Adipocyte (in vitro differentiated cells): ENCODE measurements at places on chromosomes 3 and 15.
A peak's percentile ranks its signal among the peaks of the same experiment; 100 is the strongest.

- DNase-seq, result no peak
Observed at GRCh38 chr3:172213200-172213599, 173.8 kb downstream of the FNDC3B start.

- DNase-seq, result peak; percentile 76
Observed at GRCh38 chr3:106457281-106458180, 588.7 kb upstream of the CBLB start.

GRCh38 chr3:187960820-187961219 is 193.1 kb upstream of the LPP start:
- DNase-seq, result peak; percentile 79

GRCh38 chr3:117726776-117727175 is 1017.2 kb downstream of the TUSC7 start:
- peak; percentile 12 for DNase-seq

GRCh38 chr3:19931767-19932188 is 2.2 kb downstream of the EFHB start:
- DNase-seq, result no peak

GRCh38 chr15:87631093-87631492 is 625.4 kb downstream of the NTRK3 start:
- DNase-seq, result no peak

DNA sequence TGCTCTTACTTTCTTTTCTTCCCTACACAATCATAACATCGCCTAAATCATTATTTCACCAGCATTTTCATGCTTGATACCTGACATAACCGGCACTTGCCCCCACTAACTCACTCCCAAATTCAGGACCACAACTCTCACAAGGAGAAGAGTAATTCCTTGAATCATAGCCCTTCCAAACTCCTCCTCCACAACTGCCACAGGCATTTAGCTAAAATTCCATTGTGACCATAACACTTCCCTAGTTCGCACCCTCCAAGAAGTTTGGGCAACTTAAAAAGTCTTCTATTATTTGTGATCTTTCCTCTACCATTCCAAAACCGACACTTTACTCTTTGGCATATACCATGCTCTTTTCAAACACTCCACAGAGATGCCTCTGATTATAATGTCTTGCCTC is 59.4 kb upstream of the XRN1 start:
- DNase-seq, result no peak

GRCh38 chr15:89672221-89673164 is 6.7 kb downstream of the PLIN1 start:
- DNase-seq, result peak; percentile 67

DNA sequence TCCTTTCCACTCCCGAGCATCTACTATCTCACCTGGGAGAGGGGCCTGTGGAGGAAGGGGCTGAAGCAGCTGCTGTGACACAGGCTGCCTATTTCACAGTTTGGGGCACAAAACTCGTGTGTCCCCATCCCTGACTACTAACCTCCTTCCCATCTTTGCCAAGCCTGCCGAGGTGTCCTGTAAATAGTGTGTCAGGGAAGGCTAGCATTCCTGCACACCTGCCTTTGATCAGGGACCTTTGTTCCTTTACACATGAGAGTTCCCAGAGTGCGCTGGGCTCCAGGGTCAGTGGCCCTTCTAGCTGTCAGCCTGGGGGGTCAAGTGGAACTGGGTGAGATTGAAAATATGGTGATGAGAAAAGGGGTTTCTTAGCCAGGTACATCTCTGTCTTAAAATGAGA is 13.0 kb upstream of the TF start:
- DNase-seq, result no peak

- DNase-seq, result peak; percentile 30
Observed at GRCh38 chr15:76903251-76903681, 1.9 kb downstream of the SCAPER start.

- no peak for DNase-seq
Observed at GRCh38 chr3:98272126-98272525, 8.1 kb downstream of the OR5H6 start.

GRCh38 chr3:60079076-60079475 is 1029.3 kb upstream of the CFAP20DC start:
- no peak for DNase-seq

GRCh38 chr3:112803467-112803866 is 43.2 kb downstream of the CD200R1L start:
- DNase-seq, result peak; percentile 37

GRCh38 chr3:39287216-39288164 is 7.7 kb upstream of the CX3CR1 start:
- DNase-seq, result peak; percentile 12

- DNase-seq, result no peak
Observed at GRCh38 chr3:17119201-17120072, 234.7 kb downstream of the PLCL2 start.

DNA sequence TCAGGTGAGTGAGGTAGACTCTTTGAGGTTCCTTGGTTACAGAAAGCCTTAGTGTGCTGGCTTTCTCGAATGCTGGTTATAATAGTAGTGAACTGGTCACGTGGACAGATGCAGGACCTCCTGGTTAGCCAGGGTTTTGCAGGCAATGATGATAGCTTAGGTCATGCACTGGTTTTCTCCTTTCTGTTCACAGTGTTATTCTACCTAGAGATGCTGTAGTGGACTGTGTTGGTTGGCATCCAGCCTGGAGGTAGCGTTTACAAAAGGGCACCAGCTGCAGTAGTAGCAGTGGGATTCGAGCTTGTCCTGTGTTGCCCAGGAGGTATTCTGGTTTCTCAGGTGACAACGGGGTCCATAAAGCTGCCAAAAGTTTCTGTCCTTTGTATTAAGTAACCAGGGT is 27.0 kb downstream of the PCCB start:
- DNase-seq, result no peak

- no peak for DNase-seq
Observed at GRCh38 chr15:85582131-85583079, 202.0 kb downstream of the AKAP13 start.

GRCh38 chr3:25272090-25272489 is 156.0 kb upstream of the RARB start:
- DNase-seq, result no peak

DNA sequence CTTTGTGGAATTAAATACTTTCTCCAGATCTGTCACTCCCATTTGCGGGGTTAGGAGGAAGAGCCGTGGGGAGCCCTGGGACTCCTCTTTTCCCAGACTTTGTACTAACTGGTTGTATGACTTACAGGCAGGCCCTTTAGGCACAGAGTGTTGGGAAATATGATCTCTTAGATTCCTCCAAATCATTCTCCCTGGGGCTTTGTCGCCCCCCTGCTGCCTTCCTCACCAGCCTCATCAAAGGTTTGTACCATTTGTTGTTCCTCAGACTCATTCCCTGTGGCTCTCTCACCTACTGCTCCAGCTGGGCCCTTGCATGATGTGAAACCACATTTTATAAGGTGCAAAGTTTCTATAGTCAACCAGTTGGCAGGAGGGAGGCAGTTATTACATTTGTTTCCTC is 56.4 kb downstream of the CRYGS start:
- DNase-seq, result no peak

DNA sequence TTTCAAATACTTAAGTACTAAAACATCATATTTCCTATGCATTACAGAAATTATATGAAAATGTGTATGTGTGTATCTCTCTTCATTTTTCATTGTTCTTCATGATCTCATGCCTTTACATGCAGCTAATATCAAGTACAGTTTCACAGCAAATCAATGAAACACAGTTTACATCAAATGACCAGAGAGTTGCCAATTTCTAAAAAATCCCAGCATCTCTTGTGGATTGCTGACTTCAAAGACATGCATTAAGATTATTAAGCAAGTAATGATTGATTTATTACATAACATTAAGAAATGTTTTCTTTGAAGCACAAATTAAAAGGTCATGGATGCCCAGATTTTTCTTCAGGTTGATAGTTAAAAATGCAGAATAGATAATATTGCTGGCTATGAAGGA is 31.0 kb upstream of the TAFA4 start:
- no peak for DNase-seq

DNA sequence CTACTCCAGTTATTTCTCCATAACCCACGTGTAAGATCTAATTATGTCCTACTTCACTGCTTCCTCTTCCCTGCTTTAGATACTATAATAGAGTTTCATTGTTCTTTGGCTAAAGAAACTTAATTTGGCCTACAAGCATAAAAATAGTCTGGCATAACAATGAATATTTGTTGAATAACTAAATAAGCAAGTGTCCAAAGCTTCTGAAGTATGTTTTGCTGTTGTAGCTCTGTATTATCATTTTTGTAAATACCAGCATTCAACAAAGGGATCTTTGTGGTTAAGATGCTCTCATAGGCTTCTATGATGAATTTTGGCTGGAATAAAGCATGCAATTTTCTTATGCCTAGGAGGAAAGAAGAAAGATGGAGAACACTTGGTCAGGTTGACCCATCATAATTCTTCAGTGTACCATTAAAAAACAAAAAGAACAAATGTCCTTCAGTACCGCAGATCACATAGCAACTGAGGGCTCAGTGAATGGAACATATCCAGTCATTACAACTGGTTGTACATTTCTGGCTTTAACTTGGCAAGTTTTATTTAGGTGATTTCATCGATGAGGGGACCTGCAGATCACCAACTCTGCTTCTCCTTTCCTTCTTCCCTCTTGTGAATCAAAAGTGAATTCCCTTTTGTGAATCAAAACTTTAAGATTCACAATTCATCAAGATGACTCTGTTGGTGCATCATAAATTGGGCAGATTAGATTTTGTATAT is 465.9 kb upstream of the TGFBR2 start:
- DNase-seq, result no peak

GRCh38 chr15:98002419-98002818 is 41.9 kb downstream of the ARRDC4 start:
- DNase-seq, result no peak
